ENCODE measurements at places on chromosomes 5 and 9.
A peak's percentile ranks its signal among the peaks of the same experiment; 100 is the strongest.

DNA sequence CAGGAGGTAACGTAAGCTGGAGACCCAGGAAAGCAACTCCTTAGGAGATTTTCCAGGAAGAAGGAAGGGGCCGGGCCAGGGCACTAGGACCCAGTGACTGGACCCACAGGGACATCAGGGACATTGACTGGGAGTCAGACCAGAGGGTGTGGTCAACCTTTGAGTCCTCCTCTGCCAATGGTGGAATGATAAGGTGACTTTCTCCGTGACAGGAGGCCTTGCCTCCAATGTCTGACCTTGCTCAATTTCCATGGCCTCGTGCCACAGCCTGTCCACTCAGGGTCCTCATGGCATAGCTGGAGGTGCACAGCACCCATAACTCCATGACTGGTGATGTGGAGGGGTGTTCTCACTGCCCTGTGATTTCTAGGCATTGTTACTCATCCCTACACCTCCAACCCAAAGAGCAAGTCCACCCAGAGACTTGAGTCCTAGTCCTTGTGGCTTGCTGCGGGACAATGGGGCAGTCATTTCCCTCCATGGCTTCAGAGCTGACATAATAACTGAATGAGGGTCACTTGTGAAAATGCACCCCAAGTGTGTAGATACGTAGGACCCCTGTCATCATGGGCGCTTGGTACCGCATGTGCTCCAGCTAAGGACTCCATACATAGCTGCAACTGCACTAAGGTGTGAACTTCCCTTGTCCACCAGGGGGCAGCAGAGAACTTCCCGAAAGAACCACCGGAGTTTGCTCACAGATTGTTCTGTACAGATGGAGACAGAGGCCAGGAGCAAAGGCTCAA, 4.1 kb upstream of the AMBP start:
- peak; percentile 65 for DNase-seq
- H3K36me3 ChIP-seq, result no peaks in the 10 kb centered on the region
- H3K27me3 ChIP-seq, result no peaks in the 10 kb centered on the region
- no peak overlapping the region for H3K4me3 ChIP-seq

- H3K36me3 ChIP-seq, result no peaks in the 10 kb centered on the region
- H3K27ac ChIP-seq, result no peak overlapping the region
- H3K4me1 ChIP-seq, result no peaks in the 10 kb centered on the region
- H3K27me3 ChIP-seq, result peaks cover 75% of the 10 kb centered on the region
- no peak for DNase-seq
These were observed 47.7 kb upstream of the MTAP start for GRCh38 chr9:21754741-21755140.

GRCh38 chr5:5317976-5318375, 104.5 kb upstream of the ICE1 start:
- no peaks in the 10 kb centered on the region for H3K27me3 ChIP-seq
- no peaks in the 10 kb centered on the region for H3K36me3 ChIP-seq
- H3K27ac ChIP-seq, result no peak overlapping the region
- DNase-seq, result no peak

- no peak for DNase-seq
- no peaks in the 10 kb centered on the region for H3K4me1 ChIP-seq
- no peaks in the 10 kb centered on the region for H3K36me3 ChIP-seq
- peaks cover 10% of the 10 kb centered on the region for H3K27me3 ChIP-seq
- no peak overlapping the region for H3K4me3 ChIP-seq
- no peak overlapping the region for H3K27ac ChIP-seq
These were observed 26.3 kb upstream of the TENT4A start for GRCh38 chr5:6686915-6687409.

GRCh38 chr9:134676886-134677285, 35.3 kb downstream of the COL5A1 start:
- H3K27ac ChIP-seq, result no peak overlapping the region
- H3K36me3 ChIP-seq, result no peaks in the 10 kb centered on the region
- H3K4me3 ChIP-seq, result no peak overlapping the region
- DNase-seq, result no peak

DNA sequence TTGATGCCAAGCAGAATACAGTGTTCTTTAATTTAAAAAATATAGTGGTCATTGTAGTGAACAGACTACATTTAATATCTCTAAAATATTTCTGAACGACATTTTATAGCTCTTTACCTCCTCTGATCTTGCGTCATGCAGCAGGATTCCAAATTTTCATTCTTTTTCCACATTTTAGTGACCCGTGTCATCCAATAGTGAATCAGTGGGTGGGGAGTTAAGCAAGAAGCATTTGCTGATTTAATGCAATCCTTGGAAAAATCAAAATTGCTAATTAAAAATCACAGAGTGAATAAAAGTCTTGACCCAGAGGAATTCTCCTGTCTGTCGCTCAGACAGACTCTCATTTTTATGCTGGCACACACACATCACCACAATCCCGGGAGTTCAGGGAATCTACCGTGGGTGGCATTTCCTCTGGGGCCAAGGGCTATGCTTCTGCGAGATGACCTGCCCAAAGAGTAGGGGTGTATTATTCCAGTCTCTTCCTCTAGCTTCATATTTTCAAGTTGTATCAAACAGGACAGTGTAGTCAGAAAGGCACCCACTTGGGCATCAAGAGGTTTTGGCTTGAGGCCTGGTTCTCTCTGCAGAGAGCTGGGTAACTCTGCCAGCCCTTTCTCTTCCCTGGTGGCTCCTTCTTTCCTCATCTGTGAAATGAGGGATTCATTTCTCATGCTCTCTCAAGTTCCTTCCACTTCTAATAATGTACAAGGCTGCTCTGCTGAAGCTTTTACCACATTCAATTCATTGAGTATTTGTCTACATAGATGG, 24.8 kb upstream of the OTP start:
- no peaks in the 10 kb centered on the region for H3K36me3 ChIP-seq
- H3K27me3 ChIP-seq, result no peaks in the 10 kb centered on the region
- no peak overlapping the region for H3K4me3 ChIP-seq
- H3K27ac ChIP-seq, result no peak overlapping the region
- H3K4me1 ChIP-seq, result no peaks in the 10 kb centered on the region

DNA sequence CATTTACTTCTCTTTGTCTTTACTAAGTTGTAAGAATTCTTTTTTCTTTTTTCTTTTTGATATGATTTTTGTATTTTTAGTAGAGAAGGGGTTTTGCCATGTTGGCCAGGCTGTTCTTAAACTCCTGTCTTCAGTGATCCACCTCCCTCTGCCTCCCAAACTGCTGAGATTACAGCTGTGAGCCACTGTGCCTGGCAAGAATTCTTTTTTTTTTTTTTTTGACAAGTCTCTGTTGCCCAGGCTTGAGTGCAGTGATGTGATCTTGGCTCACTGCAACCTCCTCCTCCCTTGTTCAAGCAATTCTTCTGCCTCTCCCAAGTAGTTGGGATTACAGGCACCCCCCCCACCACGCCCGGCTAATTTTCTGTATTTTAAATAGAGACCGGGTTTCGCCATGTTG, 9.9 kb downstream of the NPM1 start:
- peaks cover 50% of the 10 kb centered on the region for H3K4me1 ChIP-seq
- no peaks in the 10 kb centered on the region for H3K27me3 ChIP-seq
- no peak overlapping the region for H3K27ac ChIP-seq
- DNase-seq, result no peak

GRCh38 chr9:35521708-35522107, 31.8 kb downstream of the RUSC2 start:
- DNase-seq, result no peak
- H3K4me1 ChIP-seq, result no peaks in the 10 kb centered on the region
- H3K27ac ChIP-seq, result no peak overlapping the region
- H3K4me3 ChIP-seq, result no peak overlapping the region
